ENCODE measurements at places on chromosomes 12 and 14.

- no peaks in the 10 kb centered on the region for H3K27me3 ChIP-seq
- DNase-seq: no peak
- no peak overlapping the region for H3K4me3 ChIP-seq
- no peaks in the 10 kb centered on the region for H3K36me3 ChIP-seq
These were observed 21.1 kb upstream of the C1S start for GRCh38 chr12:7039403-7039802.

DNA sequence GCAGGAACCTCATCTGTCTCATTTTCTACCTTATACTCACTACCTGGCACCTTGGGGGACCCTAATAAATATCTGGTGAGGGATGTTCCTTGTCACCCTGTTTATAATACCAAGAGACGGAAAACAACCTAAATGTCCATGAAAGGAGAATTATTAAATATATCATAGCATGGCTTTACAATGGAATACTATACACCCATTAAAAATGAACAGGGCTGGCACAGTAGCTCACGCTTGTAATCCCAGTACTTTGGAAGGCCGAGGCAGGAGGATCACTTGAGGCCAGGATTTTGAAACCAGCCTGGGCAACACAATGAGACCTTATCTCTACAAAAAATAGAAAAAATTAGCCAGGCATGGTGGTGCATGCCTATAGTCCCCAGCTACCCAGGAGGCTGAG is 34.3 kb upstream of the SPPL3 start:
- no peaks in the 10 kb centered on the region for H3K4me1 ChIP-seq
- H3K27me3 ChIP-seq: no peaks in the 10 kb centered on the region
- H3K36me3 ChIP-seq: no peaks in the 10 kb centered on the region
- no peak overlapping the region for H3K27ac ChIP-seq

DNA sequence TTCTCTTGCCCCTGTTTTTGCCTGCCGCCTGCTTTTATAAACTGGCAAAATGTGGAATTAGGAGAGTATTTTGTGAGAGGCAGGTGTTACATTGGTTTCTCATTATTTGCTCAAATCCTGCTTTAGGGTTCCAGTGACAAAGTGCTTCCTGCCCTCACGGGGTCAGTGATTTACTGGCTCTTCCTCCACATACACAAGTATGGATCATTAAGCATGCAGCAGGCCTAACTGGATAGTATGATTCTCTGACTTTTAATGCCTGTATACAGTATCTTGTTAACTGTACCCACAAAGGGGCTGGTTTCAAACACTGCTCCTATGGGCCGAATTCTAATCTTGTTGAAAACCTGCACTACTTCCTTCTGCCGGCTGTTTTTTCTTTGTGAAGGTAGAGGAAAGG is 63.2 kb downstream of the PTCSC3 start:
- H3K27me3 ChIP-seq: no peaks in the 10 kb centered on the region
- H3K36me3 ChIP-seq: no peaks in the 10 kb centered on the region
- DNase-seq: no peak
- H3K4me1 ChIP-seq: no peaks in the 10 kb centered on the region

- H3K27ac ChIP-seq: peak overlapping the region; percentile 84
- H3K27me3 ChIP-seq: no peaks in the 10 kb centered on the region
- peak overlapping the region; percentile 99 for H3K4me3 ChIP-seq
- peak; percentile 4 for DNase-seq
- H3K36me3 ChIP-seq: no peaks in the 10 kb centered on the region
- peaks cover 28% of the 10 kb centered on the region for H3K4me1 ChIP-seq
These were observed 921 bp downstream of the RAD51B start for GRCh38 chr14:67820428-67820971.

GRCh38 chr12:15977999-15978951 is 67.1 kb downstream of the DERA start:
- no peaks in the 10 kb centered on the region for H3K36me3 ChIP-seq
- no peak for DNase-seq
- no peak overlapping the region for H3K27ac ChIP-seq

GRCh38 chr12:59929110-59929509 is 333.3 kb downstream of the SLC16A7 start:
- no peak for DNase-seq
- H3K27me3 ChIP-seq: no peaks in the 10 kb centered on the region
- no peaks in the 10 kb centered on the region for H3K36me3 ChIP-seq
- H3K4me1 ChIP-seq: no peaks in the 10 kb centered on the region
- H3K4me3 ChIP-seq: no peak overlapping the region
- H3K27ac ChIP-seq: no peak overlapping the region

GRCh38 chr12:2003676-2004112 is 563 bp downstream of the DCP1B start:
- DNase-seq: no peak
- H3K36me3 ChIP-seq: no peaks in the 10 kb centered on the region
- H3K4me1 ChIP-seq: peaks cover 20% of the 10 kb centered on the region
- H3K4me3 ChIP-seq: peak overlapping the region; percentile 90
- no peaks in the 10 kb centered on the region for H3K27me3 ChIP-seq

DNA sequence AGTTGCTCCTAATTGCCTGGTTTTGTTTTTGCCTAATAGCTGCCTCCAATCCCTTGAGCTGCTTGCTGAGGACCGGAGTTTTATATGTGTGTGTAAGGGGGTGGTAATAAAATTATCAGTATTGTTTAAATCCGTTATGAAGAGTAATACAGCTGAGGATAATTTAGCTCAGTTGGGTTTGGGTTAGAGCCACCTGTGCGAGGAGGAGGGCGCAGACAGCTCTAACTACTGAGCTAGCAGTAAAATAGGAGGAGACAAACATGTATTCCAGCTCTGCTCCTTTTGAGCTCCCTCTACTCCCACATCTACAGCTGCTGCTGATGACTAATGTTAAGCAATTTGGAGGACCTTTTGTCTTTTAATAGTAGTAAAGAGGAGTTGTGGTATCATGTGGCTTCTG is 61.5 kb downstream of the SPATS2 start:
- no peaks in the 10 kb centered on the region for H3K27me3 ChIP-seq
- H3K36me3 ChIP-seq: no peaks in the 10 kb centered on the region
- no peak overlapping the region for H3K4me3 ChIP-seq
- no peak for DNase-seq
- H3K4me1 ChIP-seq: no peaks in the 10 kb centered on the region
- H3K27ac ChIP-seq: no peak overlapping the region

DNA sequence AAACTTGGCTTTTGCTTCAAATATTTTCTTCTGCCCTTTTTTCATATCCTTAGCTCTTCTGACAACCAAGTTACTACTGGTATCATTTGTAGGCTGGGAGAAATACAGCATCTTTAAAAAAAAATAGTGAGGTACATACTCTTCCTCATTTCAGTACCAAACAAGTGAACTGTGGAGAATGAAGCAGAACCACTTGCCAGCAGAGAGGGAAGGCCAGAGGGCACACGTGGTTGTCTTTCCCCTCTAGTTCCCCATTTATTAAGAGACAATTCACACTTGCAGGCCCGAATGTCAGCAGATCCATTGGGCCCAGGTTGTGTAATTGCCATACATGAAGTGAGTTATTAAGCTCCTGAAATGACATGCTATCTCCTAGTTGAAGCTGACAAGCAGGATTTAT is 3.2 kb downstream of the SUSD6 start:
- H3K36me3 ChIP-seq: no peaks in the 10 kb centered on the region
- H3K4me3 ChIP-seq: peak overlapping the region; percentile 57
- DNase-seq: no peak
- no peaks in the 10 kb centered on the region for H3K27me3 ChIP-seq
- H3K27ac ChIP-seq: peak overlapping the region; percentile 68

DNA sequence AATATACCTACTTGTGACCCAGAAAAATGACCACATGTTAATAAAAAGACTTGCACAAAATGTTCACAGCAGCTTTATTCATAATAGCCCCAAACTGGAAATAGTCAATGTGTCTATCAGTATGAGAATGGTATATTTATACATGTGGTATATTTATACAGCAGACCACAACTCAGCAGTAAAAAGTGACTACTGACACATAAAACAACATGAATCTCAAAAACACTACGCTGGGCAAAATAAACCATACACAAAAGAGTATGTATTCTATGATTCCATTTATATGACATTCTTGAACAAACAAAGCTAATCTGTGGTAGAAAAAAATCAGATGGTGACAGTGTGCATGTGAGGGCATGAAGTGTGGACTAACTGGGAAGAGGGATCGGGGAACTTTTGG is 35.1 kb downstream of the ARF6 start:
- no peak for DNase-seq
- H3K4me3 ChIP-seq: no peak overlapping the region
- H3K27me3 ChIP-seq: no peaks in the 10 kb centered on the region
- no peak overlapping the region for H3K27ac ChIP-seq

GRCh38 chr12:110269622-110270124 is 11.4 kb upstream of the ATP2A2 start:
- peak overlapping the region; percentile 54 for H3K27ac ChIP-seq
- no peak overlapping the region for H3K4me3 ChIP-seq
- no peaks in the 10 kb centered on the region for H3K36me3 ChIP-seq
- DNase-seq: no peak
- no peaks in the 10 kb centered on the region for H3K4me1 ChIP-seq
- H3K27me3 ChIP-seq: no peaks in the 10 kb centered on the region

GRCh38 chr12:56164345-56164729 is 6.2 kb downstream of the MYL6 start:
- no peak overlapping the region for H3K4me3 ChIP-seq
- H3K27me3 ChIP-seq: no peaks in the 10 kb centered on the region
- no peak overlapping the region for H3K27ac ChIP-seq
- H3K4me1 ChIP-seq: peaks cover 25% of the 10 kb centered on the region

DNA sequence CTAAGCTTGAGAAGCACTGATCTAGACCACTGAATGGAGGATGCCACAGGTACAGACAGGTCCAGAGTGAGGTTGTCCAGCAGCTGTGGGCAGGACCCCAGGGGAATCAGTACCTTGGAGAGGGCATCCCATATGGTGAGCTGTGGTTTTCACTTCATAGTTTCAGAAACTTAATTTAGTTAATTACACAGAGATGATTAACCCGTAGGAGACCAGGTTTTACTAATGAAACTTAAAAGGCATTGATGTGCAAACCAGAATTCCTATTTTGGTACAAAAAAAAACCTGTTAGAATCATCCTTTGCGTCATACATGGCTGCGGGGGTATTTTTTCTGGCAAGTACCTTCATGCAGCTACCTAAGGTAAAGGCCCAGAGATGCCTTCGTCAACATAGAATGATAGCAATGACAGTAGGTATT is 159.3 kb downstream of the DACT1 start:
- no peaks in the 10 kb centered on the region for H3K27me3 ChIP-seq
- DNase-seq: no peak
- H3K36me3 ChIP-seq: no peaks in the 10 kb centered on the region
- no peaks in the 10 kb centered on the region for H3K4me1 ChIP-seq
- H3K4me3 ChIP-seq: no peak overlapping the region
- no peak overlapping the region for H3K27ac ChIP-seq

DNA sequence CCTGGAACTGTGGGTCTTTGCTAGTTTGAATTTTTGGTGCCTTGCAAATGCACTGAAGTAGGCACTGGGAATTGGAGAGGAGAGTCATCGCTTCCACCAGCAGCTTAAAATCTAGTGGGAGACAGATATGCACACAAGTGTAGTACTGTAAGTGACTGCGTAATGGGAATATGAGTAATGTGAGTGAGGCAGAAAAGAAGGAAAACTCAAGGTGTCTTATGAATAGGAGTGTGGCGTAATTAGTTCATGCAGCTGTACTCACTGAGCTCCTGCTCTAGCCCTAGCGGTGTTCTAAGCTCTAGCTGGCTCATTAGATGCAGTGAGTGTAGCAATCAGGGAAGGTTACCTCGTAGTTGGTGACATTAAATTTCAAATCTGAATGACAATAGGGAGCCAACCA is 2.8 kb downstream of the TCP11L2 start:
- no peak for DNase-seq
- H3K27ac ChIP-seq: no peak overlapping the region
- no peak overlapping the region for H3K4me3 ChIP-seq
- H3K36me3 ChIP-seq: no peaks in the 10 kb centered on the region
- H3K27me3 ChIP-seq: no peaks in the 10 kb centered on the region

GRCh38 chr12:109439181-109439580 is 37.9 kb downstream of the KCTD10 start:
- H3K27ac ChIP-seq: no peak overlapping the region
- no peaks in the 10 kb centered on the region for H3K27me3 ChIP-seq
- H3K36me3 ChIP-seq: no peaks in the 10 kb centered on the region
- no peak for DNase-seq

- DNase-seq: no peak
- H3K4me3 ChIP-seq: no peak overlapping the region
- no peaks in the 10 kb centered on the region for H3K27me3 ChIP-seq
- H3K36me3 ChIP-seq: no peaks in the 10 kb centered on the region
These were observed 33.5 kb upstream of the ATP2A2 start for GRCh38 chr12:110247340-110248095.

DNA sequence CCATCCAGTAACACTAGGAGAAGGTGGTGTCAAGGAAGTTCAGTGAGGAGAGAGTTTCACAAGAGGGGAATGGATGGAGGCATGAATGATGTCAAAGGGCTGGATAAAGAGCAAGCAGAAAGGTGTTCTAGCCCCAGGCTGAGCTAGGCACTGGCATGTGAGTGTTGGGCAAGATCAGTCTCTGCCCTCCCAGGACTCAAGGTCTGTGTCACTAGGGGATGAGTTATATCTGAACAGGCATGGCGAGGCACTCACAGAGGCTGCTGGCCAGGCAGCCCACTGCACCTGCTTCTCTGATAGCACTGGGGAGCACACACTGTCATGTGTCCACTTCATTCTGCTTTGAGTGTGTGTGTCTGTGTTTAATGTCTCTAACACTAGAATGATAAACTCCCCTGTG is 903.8 kb downstream of the BCL11B start:
- no peak overlapping the region for H3K27ac ChIP-seq
- no peak for DNase-seq
- H3K4me3 ChIP-seq: no peak overlapping the region

DNA sequence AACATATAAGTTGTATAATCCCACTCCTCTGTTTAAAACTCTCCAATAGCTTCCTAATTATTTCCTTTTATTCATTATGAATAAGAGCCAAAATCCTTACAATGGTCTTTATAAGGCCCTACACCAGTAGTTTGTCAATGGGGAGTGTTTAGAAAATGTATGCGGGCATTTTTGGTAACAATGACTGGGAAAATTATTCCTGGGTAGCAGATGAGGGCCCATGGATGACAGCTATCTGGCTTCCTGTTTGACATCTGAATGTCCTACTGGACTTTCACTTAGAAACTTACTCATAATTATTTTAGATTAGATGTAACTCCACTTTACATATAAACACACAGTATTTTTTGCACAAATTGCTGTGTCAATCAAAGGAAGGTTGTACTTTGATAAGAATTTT is 101.2 kb downstream of the PAPLN start:
- no peak for DNase-seq
- H3K4me1 ChIP-seq: no peaks in the 10 kb centered on the region
- H3K36me3 ChIP-seq: no peaks in the 10 kb centered on the region
- no peak overlapping the region for H3K4me3 ChIP-seq

DNA sequence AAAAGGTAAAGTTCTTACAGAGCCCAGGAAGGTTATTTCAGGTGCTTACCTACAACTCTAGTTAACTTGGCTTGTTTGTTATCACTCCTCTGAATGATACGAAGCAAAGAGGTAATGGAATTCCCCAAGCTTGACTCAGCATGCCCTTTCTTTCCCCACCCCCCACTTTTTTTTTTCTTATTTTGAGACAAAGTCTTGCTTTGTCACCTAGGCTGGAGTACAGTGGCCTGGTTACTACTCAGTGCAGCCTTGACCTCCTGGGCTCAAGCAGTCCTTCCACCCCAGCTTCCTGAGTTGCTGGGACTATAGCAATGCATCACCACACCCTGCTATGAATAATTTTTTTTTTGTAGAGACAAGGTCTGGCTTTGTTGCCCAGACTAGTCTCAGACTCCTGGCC is 17.1 kb upstream of the YBX3 start:
- DNase-seq: no peak
- no peaks in the 10 kb centered on the region for H3K27me3 ChIP-seq
- H3K4me3 ChIP-seq: no peak overlapping the region

GRCh38 chr12:5461966-5462365 is 30.1 kb downstream of the NTF3 start:
- H3K4me3 ChIP-seq: no peak overlapping the region
- H3K4me1 ChIP-seq: no peaks in the 10 kb centered on the region
- H3K36me3 ChIP-seq: no peaks in the 10 kb centered on the region
- DNase-seq: no peak
- no peak overlapping the region for H3K27ac ChIP-seq
